ENCODE measurements at places on chromosomes 13 and 19. TPM values are rescaled to one million over a fixed set of nuclear protein-coding genes. Genes with fewer than 3 reads are reported as not detected.

- DNase-seq = no peak
Measured at GRCh38 chr13:102589301-102589822, 7.4 kb upstream of the TPP2 start.

DNA sequence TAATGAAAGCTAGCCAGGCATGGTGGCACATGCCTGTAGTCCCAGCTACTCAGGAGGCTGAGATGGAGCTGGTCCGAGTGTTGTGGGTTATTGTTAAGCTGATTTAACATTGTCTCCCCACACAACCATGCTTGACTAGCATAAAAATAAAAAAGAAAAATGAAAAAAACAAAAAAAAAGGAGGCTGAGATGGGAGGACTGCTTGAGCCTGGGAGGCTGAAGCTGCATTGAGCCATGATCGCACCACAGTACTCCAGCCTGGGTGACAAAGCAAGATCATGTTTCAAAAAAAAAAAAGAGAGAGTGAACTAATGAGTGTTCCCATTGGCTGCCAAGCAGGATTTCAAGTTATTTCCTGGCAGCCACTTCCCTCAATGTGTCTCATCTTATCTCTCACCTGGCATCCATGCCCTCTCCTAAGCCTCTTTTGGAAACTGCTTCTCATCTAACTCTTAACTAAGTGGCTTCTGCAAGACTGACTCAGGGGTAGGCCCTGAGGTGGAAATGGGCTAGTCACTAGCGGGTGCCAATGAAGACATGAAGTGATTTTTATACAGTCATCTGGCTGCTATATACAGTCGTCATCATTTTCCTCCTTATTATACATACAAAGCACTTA lies 4.9 kb downstream of the THAP8 start:
- DNase-seq = no peak

GRCh38 chr19:15264061-15264932 lies 32.0 kb upstream of the EPHX3 start:
- DNase-seq = peak; percentile 51

- peak; percentile 65 for DNase-seq
Measured at GRCh38 chr19:35044317-35045117, 3.0 kb downstream of the HPN start.

- DNase-seq = no peak
Measured at GRCh38 chr19:11131471-11131870, 24.1 kb downstream of the SPC24 start.

DNA sequence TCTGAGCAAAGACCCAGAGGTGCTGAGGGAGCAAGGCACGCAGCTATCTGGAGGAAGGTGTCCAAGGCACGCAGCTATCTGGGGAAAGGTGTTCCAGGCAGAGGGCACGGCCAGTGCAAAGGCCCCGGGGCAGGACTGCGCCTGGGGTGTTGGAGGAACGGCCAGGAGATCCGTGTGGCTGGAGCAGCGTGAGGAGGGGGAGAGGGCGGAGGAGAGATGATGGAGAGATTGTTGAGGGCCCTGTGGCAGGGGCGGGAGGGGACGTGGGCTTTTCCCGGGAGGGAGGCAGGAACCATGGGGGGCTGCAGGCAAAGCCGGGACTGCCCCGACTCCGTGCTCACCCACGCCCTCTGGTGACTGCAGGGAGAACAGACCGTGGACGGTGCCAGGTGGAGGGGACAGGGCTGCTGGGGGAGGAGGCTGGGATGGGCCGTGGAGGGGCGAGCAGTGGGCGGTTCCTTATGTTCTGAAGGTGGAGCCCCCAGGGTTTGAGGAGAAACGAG lies 13.3 kb upstream of the MISP start:
- peak; percentile 36 for DNase-seq

DNA sequence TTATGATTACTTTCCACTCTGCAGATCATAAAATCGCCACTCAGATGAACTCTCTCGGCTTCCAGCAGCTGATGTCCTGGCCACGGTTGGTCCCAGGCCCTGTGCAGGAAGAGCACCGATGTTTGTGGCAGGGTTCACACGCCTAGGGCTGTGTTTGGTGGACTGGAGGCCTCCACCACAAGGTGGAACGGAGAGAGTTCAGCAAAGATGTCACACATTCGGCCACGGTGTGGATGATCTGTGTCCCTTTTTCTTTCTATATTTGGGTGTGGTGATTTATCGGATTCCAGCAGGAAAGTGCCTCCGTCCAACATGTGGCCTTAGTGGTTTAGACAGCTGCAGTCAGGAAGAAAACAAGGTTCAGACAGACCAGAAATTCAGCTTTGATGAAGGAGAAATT lies 521 bp upstream of the SHISA2 start:
- no peak for DNase-seq

GRCh38 chr13:109509154-109509900 lies 277.1 kb downstream of the IRS2 start:
- no peak for DNase-seq

GRCh38 chr13:54383604-54384003 lies 1355.0 kb downstream of the OLFM4 start:
- no peak for DNase-seq

DNA sequence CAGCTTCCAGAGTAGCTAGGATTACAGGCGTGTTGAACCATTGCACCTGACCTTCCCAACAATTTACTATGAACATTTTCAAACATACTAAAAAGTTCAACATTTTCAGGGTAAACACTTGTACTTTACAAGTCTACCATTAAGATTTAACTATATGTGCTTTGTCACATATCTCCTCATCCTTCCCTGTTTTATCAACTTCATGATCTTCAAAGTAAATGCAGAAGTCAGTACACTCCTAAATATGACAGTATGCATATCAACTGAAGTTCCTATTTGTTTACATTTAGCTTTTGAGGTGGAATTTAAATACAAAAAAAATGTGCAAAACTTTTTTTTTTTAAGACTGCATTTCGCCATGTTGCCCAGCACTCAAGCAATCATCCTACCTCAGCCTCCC lies 18.5 kb downstream of the LNX2 start:
- DNase-seq = no peak

DNA sequence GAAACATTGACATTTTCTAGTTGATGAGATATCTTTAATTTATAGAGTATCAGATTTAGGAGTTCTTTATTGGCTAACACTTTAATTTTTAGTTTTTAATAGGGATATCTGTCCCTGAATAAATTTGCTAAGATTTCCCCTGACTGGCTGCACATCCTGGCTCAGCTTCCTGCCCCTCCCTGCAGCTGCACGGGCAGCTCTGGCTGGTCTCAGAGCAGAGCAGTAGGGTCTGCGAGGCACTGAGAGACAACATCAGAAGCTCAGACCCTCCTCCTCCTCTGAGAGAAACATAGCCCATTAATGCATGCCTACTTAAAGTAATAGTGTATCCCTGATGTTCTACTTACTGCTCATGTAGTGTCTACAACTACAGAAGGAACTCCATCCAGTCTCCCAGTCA lies 139.2 kb downstream of the TNFSF13B start:
- no peak for DNase-seq

DNA sequence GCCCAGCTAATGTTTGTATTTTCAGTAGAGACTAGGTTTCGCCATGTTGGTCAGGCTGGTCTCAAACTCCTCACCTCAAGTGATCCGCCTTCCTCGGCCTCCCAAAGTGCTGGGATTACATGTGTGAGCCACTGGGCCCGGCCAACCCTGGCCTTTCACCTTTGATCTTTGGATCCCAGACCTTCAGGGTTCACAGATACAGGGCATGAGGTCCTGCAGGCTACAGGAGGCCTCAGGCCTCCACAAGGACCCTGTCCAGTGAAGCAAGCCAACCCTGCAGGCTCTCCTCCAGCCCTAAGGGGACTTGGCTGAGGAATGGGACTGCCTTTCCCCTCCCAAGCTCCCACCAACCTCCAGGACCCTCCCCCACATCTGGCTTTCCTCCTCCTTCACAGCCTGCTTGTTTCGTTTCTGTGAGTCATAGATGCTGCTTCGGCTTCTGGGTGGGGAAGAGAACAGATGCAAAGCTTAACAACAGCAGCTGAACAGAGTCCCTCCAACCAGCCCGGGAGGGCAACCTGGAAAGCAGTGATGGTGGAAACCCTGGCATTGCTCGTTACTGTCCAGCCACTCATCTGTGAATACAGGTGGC lies 11.8 kb downstream of the ARHGEF18 start:
- DNase-seq = no peak

GRCh38 chr13:45809801-45810394 lies 41.7 kb downstream of the SIAH3 start:
- no peak for DNase-seq

DNA sequence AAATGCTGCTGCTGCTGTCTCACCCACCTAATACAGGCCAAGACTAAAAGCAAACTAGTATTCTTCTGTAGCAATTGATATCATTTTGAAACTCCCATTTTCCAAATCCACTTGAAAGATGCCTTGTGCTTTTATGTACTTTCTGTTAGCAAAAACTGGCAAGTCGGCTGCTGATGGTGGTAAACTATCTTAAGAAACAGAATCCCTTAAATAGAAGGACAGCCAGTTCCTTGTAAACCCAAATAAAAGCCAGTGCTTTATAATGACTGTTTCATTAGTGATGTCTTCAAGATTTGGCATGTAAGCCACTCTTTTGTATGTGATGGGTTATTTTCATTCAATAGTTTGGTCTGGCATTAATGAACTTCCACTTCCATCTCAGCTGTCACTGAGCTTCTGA lies 5.2 kb downstream of the FAM124A start:
- DNase-seq = no peak

DNA sequence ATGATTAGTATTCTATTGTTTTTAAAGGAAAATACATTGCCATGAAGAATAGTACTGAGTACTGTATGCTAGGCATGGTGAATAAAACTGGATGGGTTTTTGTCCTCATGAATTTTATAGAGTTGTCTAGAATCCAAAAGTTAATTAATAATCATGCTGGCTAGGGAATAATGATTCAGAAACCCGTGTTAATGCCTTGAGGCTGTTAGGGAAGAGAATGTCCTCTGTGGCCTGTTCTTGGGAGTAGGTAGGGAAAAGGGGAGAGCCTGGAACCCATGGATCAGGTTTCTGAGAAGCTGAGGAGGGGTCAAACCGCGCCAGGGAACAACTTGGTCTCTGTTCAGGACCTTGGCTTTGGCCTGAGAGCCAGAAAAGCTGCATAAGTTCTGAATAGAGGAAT lies 1376.3 kb upstream of the SLC10A2 start:
- no peak for DNase-seq

- DNase-seq = peak; percentile 92
Measured at GRCh38 chr19:33376423-33376822, 2.9 kb downstream of the CEBPG start.

DNA sequence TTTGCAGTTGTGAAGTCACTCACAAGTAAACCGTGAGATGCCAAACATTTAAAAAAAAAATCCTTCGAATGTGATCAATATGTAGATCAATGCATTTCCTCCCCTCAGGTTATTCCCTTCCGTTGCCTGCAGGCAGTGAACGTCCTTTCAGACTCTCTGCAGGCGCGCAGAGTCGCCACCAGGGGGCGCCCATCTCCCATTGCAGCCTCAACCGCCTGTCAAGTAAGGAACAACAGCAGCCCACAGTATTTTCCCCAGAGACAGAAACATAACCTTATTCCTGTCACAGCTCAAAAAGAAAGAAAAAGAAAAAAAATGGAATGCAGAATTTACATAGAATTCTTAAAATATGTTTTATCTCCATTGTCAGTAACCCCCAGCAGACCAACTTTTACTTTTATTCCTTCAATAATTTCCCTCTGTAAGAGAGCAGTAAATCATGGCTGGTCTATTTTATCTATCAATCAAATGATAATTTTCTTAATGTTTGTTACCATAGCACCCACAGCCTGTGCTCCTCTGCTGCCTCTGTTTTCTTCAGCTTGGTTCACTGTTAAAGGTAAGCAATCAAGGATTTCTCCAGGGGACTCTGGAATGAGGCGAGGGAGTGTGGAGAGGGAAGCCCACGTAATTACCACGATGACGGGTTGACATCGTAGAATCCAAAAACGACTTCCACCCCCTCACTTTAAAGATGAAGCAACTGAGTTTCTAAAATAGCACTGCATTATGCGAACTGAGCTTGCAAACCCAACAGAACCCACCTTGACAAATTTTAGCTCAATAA lies 637.6 kb upstream of the ARGLU1 start:
- DNase-seq = peak; percentile 71

DNA sequence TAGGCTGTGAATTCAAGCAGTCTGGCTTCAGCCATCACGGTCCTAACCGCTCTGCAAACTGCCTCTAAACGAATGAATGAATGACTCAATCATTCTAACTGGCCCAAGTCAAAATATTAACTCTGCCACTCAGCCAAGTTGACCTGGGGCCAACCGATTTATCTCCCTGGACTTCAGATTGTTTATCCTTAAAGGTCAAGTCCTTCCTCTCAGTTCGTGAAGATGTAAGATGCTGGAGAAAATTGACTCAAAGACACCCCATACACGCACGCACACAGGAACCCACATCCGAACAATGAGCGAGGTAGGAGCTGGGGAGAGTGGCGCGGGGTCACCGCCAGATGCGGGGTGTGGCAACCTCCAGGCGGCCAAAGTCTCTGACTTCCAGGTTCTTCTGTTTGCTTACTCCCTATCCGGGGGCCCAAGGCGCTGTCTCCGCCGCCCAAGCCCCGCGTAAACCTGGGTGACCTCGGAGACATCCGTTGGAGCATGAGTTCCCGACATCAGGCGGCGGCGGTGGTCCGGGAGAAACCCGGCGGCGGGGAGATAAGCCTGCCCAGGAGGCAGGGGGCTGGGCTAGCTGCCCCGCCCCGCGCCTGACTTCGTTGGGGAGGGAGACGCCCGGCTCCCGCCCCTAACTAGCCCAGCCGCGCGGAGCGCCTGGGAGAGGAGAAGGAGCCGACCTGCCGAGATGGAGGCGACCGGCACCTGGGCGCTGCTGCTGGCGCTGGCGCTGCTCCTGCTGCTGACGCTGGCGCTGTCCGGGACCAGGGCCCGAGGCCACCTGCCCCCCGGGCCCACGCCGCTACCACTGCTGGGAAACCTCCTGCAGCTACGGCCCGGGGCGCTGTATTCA lies at the start of gene CYP2S1:
Gene CYP2S1, plus strand, starts transcription at position 646 of the 856 bp plus-strand sequence. Its CDS starts 46 bp downstream, at position 692.
- no peak for DNase-seq

DNA sequence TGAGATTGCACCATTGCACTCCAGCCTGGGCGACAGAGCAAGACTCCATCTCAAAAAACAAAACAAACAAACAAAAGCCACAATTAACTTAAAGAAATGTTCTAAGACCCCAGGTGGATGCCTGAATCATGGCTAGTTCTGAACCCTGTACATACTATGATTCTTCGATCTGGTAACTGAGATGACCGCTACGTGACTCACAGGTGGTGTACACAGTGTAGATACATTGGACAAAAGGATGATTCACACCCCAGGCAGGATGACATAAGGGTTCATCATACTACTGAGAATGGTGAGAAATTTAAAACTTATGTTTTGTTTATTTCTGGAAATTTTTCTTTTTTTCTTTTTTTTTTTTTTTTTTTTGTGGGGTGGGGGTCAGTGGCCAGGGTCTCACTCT lies 6.5 kb downstream of the ZNF426 start:
- DNase-seq = no peak

- no peak for DNase-seq
Measured at GRCh38 chr13:67395577-67395976, 165.4 kb upstream of the PCDH9 start.

The ZNF557 gene
- total RNA-seq = 9.1 TPM

The SHD gene
- not detected for total RNA-seq

The PTH2 gene
- not detected for total RNA-seq

The KLK14 gene
- total RNA-seq = not detected

The ZNF835 gene
- total RNA-seq = not detected

The AMER2 gene
- total RNA-seq = not detected

The ICAM1 gene
- 20.5 TPM for total RNA-seq

The MYPOP gene
- 9.6 TPM for total RNA-seq

The C1QTNF9B gene
- total RNA-seq = not detected

The YJEFN3 gene
- total RNA-seq = 2.4 TPM

The FGF21 gene
- not detected for total RNA-seq
